Activated CD4-positive, alpha-beta T cell treated with anti-CD3 and anti-CD28 coated beads for 4 hours (primary cell): ENCODE measurements at places on chromosomes 12 and 14.

DNA sequence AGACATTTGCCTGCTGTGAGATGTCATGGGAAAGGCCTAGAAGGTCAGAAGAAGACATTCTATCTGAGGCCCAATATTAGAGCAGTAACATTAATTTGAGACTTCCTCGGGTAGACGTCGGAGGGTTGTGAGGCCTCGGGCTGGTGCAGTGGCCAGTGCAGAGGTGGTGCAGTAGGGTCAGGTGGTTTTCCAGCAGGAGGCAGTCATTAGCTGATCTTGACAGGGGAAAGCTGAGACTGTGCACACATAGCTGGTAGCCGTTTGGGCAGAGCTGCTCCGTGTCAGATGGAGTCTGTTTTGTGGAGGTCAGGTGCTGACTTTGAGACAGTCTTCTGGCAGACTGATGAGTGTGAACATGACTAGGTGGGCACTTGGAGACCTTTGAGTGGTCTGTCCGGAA is 65.7 kb upstream of the ASPG start:
- DNase-seq, result no peak

- DNase-seq, result no peak
Measured at GRCh38 chr12:84290168-84290567, 622.4 kb downstream of the SLC6A15 start.

DNA sequence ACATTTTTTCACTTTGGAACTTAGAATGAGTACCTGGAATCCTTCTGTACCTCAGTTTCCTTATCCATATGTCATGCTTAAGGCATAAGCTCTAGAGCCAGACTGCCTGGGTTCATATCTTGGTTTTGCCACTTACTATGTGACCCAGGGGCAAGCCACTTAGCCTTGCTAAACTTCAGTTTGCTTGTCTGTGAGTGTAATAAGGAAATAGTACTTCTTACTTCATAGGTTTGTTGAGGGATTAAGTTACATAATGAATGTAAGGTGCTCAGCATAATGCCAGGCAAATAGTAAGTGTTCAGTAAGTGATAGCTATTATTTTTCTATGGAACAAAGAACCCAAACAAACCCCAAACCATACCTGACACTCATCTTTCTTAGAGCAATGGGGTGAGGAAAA is 225.1 kb downstream of the BCAT1 start:
- DNase-seq, result no peak

DNA sequence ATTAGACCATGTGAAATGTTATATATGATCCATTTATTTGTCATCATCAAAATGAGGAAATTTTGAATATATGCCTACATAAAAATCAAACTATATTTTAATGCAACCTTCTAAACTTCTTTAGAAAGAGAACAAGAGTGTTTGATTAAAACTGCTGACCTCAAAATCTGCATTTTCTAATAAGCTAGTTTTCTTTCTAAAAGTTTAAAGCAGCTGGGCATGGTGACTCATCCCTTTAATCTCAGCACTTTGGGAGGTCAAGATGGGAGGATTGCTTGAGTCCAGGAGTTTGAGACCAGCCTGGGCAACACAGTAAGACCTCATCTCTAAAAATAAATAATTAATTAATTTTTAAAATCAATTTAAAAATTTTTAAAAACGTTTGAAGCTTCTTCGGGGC is 36.2 kb downstream of the GNPTAB start:
- no peak for DNase-seq

- DNase-seq, result no peak
Measured at GRCh38 chr12:75315518-75315917, 14.6 kb downstream of the CAPS2 start.

DNA sequence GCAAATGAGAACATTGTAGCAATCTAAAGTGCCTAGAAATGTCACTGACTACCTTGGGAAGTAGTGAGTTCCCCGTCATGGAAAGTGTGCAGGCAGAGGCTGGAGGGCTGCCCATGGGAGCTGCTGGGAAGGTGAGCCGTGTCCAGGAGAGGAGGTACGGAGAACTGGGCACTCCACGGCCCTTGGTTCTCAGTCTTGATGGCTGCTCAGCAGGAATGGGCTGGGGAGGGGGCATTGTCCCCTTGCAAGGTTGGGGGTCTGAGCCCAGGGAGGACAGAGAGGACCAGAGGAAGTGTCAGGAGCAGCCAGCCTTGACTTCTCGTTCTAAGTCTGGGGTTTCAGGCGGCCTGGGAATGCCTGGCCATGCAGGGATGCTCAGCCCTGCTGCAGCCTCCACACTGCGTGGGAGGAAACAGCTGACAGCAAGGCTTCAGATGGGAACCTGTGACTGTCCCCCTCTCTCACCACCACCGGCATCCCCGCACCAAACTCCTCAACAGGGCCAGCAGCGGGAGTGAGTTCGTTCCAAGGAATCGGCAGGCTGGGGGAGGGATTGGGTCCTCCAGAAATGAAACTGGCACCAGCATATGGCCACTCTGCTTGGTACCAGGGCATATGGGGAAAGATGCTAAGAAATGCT is 140.2 kb downstream of the BCL11B start:
- DNase-seq, result no peak

DNA sequence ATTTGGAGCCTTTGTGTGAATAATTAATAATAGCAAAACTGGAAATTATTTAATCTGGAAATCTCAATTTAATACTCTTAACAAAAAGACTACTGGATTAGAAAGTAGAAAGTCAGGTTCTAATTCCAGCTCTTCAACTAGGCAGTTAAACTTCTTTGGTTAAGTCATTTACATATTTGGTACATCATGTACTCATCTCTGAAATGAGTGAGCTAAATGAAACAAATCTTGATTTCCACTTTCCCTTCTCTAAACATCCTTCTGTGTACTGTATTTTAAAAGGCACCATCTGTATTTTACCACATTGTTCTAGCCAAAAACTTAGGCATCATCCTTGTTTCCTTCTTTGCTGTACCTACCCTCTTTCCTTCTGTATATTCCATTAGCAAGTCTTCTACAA is 26.9 kb downstream of the CRADD start:
- no peak for DNase-seq

DNA sequence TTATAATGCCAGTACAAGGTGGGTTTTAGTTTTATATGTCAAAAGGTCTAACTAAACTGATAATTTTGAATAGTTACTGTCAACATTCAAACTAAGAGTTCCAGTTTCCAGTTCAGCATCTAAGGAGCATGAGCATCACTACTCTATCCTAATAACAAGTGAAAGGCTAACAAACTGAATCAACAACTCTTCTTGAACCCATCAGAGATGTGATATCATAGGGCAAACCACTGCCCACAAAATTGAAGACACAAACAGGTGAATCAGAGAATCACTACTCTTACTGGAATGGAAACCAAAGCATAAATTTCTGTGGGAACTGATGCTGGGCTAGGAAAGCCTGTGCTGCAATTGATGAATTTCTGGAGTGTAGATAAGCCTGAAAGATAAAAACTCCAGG is 140.7 kb upstream of the GRIP1 start:
- DNase-seq, result no peak

DNA sequence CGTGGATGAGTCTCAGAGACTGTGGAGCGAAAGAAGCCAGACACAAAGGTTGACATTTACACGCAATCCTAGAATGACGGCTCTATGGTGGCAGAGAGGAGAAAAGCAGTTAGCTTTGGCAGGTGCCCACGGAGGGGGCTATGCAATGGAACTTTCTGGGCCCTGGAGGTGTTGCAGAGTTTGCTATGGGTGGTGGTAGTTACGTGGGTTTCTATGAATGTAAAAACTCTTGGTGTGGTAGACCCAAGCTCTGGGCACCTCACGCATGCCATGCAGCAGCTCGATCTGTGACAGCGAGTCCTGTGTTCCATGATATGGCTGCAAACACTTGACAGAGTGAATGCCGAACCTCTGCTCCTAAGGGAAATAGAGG is 5.0 kb upstream of the INF2 start:
- no peak for DNase-seq

DNA sequence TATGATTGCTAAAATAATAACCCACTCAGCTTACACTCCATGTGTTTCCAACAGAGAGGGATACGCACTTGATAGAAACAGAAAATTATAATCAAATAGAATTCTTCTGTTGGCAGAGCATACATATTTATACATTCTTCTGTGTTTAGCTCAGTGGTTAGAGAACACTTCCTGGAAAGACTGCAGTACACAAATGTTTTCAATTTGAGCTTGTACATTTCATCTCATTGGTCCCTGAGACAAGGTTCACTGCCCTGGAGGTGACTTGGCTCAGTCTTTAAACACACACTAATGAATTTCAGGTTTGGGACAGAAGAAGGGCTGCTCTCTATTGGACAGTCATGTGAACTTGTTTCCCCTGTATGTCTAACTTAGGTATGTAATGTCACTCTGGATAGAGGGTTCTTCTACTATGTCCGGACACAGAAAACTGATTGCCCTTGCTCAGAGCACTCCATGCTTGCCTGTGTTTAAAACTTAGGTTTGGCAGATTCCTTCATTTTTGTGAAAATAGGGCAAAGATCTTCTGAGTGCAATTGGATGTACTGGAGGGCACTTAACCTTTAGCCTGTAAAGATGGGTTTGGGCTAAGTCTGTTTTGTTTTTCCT is 22.9 kb downstream of the PROX2 start:
- no peak for DNase-seq

DNA sequence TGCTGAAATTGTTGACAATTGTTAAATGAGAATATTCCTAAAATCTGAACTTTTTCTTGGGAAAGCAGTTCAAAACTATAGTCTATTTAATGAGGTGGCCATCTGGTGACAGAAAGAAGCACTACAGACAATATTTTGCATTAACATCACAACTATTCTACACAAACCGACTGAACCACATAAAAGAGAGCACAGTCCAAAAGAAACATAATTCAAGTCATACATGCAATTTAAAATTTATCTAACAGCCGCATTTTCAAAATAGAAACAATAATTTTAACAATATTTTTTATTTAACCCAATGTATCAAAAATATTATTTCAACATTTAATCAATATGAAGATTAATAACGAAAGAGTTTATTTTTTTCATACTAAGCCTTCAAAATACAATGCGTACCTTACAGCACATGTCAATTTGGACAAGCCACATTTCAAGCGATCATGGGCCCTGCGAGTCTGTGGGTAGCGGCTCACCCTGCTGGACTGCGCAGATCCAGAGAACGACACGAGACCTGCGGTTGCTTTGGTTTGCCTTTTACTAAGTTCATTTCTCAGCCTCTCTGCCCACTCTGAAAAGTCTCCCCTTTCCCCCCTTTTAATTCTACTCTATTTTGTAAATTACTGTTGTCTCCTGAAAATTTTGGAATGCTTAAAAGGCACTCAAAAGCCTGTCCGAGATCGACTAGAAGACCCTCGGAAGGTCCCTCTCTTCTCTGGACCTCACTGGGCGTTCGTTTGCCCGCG is 947 bp upstream of the LRRC9 start:
- DNase-seq, result no peak

DNA sequence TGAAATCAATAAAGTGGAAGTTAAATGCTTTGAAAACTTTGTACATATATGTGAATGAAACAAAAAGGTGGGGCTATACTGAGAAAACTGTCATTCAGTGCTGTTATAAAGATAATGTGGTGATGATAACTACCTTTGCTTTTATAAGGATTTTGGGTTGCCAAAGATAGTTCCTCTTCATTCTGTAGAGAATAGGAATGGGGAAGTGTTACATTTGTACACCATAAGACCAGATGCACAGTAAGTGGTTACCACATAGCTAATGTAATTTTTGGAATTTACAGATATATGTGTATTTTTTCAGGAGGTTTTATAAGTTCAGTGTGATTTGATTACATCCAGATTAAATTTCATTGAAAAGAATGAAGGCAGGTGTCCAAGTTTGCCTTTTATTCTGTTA is 18.1 kb downstream of the RAB21 start:
- DNase-seq, result no peak

DNA sequence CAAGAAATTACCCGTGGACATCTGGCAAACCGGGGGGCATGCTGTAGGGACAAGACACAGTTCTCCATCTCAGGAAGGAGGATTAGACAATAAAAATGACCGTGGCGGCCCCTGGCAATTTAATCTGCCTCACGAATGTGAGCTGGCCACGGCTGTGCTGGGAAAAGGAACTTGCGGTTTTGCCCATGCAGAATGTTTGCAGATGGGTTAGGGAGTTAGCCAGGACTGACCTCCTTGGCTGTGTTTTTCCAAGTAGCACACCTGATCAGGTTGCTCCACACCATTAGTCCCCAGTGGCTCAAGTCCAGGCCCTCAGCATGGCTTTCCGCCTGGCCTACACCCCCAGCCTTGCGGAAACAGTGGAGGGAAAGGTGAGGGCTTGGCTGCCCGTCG is 20.8 kb downstream of the TPCN1 start:
- DNase-seq, result no peak

DNA sequence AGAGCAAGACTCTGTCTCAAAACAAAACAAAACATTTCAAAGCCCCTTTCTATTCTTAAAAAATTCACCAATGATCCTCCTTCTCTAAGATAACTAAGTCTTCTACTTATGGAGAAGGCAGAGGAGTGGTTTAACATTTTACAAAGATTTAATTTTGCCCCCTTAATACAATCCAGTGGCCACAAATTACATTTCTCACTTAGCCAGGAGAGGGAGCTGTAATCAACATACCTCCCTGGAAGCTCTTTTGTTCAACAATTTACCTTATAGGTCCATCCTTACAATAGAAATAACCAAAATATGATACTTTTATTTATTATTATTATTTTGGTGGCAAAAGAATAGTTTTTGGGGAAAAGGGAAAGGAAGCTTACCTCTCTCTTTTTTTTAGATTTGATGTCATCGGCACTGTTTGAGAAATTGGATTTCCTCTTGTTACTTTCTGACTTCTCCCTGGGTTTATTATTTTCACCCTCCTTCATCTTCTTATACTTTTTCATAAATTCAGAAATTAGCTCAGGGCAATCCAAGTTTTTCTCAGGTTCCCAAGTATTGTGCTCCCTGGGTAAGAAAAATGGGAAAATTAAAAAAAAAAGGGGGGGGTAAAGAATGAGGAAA is 28.1 kb downstream of the CBX5 start:
- no peak for DNase-seq

DNA sequence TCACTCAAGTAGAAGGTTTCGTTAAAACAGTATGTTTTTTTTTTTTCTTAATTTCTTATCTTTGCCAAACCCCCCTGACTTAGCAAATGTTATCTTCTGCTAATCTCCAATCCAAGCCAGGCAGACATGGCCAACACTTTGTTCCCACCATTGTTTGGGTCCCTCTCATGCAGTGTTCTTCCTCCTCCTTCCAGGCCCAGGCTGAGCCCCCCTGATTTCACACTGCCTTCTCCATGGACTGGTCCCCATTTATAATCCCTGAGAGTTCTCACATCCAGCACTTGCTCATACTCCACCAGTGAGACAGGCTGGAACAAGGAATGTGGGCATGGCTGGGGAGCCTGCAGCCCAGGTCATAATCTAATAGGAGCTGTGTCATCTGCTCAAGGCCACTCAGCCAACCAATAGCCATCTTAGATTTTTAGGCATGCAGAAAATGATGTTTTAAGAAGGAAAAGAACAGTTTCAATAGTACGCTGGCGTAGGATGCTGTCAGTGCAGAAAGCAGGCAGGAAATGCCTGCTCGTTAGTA is 238.4 kb upstream of the CCDC196 start:
- DNase-seq, result no peak

GRCh38 chr14:69612783-69613130 is 1.4 kb downstream of the SUSD6 start:
- no peak for DNase-seq
